T-helper 2 cell (primary cell): ENCODE measurements at places on chromosomes 6 and 20.

DNA sequence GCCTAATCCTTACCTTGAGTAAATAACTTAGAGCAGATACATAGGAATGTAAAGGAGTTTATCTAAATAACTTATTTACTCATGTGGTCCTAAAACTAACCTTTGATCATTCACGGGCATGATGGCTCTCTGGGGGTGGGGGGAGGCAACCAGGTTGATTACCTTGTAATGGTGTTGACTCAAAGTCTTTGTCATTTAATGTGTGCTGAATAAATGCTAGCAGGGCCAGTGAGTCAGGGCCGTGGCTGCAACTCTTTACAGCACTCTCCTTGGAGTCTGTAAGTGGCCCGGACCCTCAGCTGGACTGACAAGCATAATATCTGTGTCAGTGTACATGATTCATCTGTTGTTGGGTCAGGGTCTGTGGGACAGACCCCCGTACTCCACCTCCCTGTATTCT is 203.0 kb downstream of the EPM2A start:
- no peak for DNase-seq

DNA sequence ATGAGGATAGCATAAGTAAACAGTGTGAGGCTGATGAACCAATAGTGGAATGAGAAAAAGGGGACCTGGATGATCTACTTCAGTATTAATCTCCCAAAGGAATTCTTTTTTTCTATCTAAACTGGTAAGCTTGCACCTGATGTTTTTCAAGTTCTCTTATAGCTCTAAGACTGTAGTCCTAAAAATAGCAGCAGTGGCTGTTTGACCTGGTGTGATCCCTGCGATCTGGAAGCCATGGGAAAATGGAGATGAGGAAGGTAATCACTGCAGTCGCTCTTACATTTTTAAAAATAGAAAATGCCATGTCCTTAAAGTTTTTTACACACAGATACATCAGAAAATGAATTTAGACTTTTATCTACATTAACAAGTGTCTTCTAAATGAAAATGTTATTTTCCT is 926.4 kb upstream of the SLC35B3 start:
- no peak for DNase-seq

- DNase-seq, result no peak
These were observed 92.6 kb downstream of the UTRN start for GRCh38 chr6:144377586-144378210.

- DNase-seq, result no peak
These were observed 36.0 kb upstream of the EEF1A1 start for GRCh38 chr6:73556836-73557235.

DNA sequence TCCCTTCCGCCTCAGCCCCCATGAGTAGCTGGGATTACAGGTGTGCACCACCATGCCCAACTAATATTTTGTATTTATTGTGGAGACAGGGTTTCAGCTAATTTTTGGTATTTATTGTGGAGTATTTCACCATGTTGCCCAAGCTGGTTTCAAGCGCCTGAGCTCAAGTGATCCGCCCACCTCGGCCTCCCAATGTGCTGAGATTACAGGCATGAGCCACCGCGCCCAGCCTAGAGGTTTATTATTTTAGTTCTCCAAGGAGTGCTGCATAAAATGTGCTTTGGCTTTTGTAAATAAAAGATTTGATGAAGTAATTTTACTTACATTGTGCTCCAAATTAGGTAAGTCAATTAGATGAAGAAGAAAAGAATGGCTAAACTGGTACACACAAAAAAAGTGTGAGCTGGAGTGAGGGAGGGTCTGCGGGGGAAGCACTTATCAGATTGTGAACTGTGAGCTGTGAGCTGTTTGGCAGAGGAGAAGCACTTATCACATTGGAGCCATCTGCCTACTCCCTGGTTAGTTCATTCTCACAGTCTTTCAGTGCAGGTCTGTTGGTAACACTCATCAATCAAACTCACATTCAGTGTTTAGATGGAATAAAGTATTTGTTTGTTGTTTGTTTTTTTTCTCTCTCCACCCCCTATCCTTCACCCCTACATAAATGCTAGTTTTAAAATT is 398.0 kb downstream of the EPHA7 start:
- no peak for DNase-seq

GRCh38 chr6:150627154-150627553 is 27.5 kb downstream of the PLEKHG1 start:
- DNase-seq, result no peak

GRCh38 chr6:42193491-42193894 is 1.3 kb downstream of the GUCA1B start:
- no peak for DNase-seq

GRCh38 chr20:10739566-10739965 is 65.8 kb upstream of the JAG1 start:
- DNase-seq, result no peak

DNA sequence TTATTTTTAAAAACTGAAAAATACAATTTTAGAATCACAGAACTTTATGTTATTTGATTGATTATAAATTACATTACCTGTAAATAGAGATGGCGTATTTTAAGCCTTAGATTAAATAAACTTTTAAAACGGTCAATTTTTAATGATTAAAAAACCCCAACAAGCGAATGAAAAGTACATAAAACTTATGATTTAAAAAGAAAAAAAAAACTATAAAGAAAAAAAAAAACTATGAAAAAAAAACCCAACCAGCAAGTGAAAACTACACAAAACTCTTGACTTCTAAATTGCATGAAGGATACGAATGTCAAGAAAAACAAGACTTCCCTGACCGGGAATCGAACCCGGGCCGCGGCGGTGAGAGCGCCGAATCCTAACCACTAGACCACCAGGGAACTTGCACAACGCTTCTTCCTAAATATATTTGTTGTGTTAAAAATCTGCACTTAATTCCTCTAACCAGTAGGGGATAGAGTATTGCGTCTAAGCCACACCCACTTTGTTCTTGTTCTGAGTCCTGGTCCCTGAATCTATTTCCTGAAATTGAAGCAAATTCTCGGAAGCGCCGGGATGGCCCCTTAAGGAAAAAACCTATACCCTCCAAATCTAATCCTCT is 10.7 kb upstream of the NCOA7 start:
- DNase-seq, result peak; percentile 91

DNA sequence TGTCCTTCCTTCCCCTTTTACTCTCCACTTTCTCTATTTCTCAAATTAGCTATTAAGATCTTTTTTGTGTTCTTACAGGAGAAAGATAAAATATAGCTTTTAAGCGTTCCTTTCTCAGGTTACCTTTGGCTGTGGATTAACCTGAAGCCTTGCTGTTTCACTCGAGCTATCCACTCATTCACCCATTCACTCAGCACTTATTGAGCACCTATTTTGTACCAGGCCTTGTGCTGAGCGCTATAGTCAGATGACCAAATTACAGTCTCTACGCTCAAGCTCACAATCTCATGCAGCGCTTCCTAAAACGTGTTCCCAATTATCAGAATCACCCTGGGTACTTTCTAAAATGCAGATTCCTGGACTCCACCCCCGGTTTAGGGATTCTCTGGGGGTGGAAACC is 1.8 kb upstream of the CEP250 start:
- DNase-seq, result no peak

DNA sequence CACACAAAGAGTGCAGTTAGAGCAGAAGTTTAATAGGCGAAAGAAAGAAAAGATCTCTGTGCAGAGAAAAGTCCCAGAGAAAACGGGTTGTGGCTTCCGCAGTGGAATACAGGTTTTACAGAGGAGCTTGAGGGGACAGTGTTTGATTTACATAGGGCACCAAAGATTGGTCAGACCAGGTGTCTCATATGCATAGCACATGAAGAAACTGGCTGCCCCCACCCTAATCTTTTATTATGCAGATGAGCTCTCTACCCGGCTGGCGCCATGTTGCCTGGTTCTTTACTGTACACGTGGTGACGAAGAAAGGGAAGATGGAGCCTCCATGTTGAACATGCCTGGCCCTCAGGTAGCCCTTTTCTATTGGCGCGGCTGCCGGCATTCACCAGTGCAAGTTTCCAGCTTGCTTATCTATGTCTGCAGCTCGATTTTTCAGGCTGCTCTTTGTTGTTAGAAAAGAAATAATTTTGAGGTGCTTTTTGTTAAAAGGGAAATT is 47.4 kb downstream of the SLC35B3 start:
- DNase-seq, result no peak

- no peak for DNase-seq
These were observed 12.6 kb downstream of the DYNLT1 start for GRCh38 chr6:158631678-158632537.

DNA sequence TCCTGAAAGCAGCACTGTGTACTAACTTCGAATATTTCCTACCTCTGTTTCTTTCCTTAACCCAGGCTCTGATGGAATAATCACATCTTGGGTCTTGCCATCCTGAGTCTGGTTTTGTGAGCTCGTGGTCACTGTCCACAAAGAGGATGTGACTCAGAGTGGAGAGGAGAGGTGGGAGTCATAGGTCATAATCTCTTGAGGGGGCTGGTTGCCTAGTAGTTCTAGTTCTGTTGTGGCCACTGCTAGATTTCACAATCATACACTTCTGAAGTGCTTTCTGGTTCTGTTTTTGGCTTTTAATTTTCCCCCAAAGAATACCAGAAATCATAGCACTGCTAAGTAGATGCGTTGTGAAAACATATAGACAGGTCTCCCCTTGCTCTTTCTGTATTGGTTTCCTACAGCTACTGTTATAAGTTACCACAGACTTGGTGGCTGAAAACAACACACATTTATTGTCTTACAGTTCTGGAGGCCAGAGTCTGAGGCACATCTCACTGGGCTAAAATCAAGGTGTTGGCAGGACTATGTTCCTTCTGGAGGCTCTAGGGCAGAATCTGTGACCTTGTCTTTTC is 102.8 kb downstream of the NRSN1 start:
- no peak for DNase-seq

GRCh38 chr6:82283771-82284410 is 36.3 kb upstream of the IBTK start:
- DNase-seq, result no peak

DNA sequence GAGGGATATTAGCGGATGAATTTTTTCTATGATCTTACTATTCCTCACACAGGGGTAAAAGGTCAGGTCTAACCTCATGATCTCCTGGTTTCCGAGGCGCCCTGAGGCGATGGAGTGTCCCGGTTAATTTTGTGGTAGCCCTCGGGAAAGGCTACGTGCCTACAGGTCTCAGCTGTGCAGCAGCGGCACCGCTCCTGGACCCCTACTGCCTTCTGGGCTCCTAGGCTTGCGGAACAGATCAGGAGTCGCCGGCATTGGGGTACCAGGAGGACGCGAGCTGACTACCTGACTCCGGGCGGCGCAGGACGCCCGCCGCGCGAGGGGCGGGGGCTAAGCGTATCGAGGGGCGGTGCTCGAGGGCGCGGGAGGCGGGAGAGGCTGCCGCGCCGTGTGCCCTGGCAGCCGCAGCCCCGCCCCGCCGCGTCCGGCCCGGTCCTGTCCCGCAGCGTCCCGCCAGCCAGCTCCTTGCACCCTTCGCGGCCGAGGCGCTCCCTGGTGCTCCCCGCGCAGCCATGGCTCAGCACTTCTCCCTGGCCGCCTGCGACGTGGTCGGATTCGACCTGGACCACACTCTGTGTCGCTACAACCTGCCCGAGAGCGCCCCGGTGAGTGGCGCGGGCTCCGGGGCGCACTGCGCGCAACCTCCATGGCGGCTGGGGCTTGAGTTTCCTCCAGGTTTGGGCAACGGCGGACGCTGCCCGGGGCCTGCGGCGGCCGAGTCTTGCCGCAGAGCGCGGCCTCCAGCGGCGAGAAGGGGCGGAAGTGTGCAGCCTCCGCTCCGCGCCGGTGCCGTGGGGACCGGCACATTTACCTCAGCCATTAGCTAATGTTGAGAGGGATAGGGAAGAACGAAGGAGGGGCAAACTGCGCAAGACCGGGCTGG is at the start of gene NT5DC1:
NT5DC1 (plus strand) TSS at position 435 of the 883 bp plus-strand sequence; CDS start at position 513, 78 bp downstream.
- DNase-seq, result peak; percentile 66

DNA sequence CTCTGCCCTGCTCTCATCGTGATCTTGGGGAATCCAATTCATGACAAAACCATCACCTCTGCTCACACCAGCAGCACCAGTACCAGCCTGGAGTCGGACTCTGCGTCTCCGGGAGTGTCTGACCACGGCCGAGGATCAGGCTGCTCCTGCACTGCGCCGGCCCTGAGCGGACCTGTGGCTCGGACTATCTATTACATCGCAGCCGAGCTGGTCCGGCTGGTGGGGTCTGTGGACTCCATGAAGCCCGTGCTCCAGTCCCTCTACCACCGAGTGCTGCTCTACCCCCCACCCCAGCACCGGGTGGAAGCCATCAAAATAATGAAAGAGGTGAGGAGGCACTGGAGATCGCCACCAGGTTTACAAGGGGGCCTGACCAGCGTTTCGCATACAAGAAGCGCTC is 37.2 kb upstream of the PBOV1 start:
- no peak for DNase-seq

DNA sequence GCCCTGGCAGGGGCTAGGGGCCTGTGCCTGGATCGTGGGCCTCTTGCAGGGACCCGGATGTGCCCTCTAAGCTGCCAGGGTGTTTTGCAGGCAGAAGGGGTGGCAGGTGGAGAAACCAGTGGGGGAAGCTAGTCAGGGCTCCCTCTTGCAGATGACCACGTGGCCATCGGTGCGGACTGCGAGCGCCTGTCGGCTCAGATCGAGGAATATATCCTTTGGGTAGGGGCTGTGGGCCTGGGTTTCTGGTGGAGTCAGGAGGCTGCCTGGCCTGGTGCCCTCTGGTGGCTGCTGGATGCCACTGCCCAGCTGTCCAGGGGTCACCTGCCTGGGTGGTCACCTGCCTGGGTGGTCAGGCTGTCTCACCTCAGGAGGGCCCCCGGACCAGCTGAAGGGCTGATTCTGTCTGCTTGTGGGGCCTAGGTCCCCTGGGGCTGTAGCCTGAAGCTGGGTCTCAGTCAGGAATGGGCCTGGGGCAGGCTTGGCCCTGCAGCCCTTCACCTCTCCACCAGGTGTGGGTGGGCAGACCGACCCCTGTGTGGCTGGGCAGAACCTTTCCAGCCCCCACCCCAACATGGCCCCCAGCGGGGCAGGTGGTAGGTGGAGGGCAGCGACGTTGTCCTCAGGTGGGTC is 6.7 kb downstream of the TCEA2 start:
- DNase-seq, result no peak

DNA sequence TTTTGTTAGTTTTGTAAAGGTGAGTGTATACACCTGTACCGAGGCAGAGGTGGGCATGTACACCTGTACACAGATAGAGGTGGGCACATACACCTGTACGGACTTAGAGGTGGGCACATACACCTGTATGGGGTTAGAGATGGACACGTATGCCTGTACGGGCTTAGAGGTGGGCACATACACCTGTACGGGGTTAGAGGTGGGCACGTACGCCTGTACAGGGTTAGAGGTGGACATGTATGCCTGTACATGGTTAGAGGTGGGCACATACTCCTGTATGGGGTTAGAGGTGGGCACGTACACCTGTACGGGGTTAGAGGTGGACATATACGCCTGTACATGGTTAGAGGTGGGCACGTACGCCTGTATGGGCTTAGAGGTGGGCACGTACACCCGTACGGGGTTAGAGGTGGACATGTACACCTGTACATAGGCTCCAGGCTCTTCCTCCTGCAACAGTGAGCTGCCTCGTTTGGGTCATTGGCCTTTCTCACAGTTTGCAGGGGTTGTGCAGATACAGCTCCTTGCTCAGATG is 63.7 kb downstream of the PHACTR3 start:
- DNase-seq, result no peak
